ENCODE measurements at places on chromosomes 2 and 18.

DNA sequence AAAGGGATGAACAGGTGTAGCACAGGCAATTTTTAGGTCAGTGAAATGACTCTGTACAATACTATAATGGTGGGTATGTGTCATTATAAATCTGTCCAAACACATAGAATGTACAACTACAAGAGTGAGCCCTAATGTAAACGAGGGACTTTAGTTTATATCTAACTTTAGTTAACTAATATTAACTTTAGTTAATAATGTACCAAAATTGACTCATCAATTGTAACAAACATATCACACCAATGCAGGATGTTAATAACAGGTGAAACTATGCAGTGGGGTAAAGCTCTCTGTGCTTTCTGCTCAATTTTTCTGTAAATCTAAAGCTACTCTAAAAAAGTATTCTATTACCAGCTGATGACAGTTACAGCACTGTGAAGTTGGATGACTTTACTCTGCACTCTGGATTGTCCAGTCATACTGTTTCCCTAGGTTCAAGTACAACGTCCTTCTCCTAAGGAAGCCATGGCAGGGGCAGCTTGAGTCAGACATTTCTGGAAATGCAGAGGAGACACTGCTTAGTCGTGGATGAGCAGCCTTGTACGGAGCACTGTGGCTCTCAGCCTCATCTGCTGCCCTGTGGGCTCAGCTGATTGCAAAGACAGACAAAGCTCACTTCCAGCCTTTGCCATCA, 26.1 kb downstream of the TGFA start:
- DNase-seq: no peak

DNA sequence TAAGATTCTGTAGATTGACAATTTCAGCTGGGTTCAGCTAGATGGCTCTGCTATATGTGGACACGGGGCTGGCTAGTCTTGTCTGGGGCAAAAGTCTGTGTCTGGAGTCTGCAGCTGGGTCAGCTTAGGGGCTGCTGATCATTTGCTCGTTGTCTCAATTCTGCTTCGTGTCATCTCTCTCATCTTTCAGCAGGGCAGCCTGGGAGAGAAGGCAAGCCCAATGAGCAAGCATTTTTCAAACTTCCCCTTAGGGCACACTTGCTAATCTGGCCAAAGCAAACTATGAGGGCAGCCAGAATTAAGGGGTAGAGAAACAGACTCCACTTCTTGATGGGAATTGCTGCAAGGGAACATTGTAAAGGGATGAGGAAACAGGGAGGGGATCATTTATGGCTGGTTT, 462.6 kb downstream of the SLC4A3 start:
- DNase-seq: no peak

GRCh38 chr2:144183727-144184126, 336.2 kb downstream of the ZEB2 start:
- no peak for DNase-seq

GRCh38 chr2:13666582-13667414, 950.1 kb downstream of the TRIB2 start:
- no peak for DNase-seq

GRCh38 chr18:37698508-37699040, 133.0 kb upstream of the CELF4 start:
- no peak for DNase-seq

DNA sequence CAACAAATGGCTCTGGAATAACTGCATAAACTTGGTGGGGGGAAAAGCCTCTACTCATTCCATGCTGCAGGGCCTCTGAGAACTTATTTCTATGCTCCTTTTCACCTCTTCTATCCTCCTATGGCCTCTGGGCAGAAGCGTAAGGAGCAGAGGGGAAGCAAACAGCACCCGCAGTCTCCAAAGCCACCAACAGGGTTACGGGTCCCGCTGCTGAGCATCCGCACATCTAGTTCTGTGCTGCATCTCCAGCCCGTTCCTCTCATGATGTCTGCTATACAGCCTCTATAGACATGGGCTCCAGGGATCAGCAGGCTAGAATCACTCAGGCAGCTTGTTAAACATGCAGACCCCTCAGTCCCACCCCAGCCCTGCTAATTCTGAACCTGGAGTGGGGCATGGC, 25.9 kb downstream of the PSTPIP2 start:
- no peak for DNase-seq
